Pancreas (tissue), 10 donors: ENCODE measurements at places on chromosomes 3 and 15. TPM values are rescaled to one million over a fixed set of nuclear protein-coding genes. Genes with fewer than 3 reads are reported as not detected.

GRCh38 chr3:193772422-193772763, 179.4 kb downstream of the OPA1 start:
- H3K27me3 ChIP-seq = no peaks in the 10 kb centered on the region
- no peaks in the 10 kb centered on the region for H3K4me1 ChIP-seq
- no peak overlapping the region for H3K27ac ChIP-seq
- DNase-seq = no peak
- no peak overlapping the region for H3K4me3 ChIP-seq
- H3K36me3 ChIP-seq = no peaks in the 10 kb centered on the region

DNA sequence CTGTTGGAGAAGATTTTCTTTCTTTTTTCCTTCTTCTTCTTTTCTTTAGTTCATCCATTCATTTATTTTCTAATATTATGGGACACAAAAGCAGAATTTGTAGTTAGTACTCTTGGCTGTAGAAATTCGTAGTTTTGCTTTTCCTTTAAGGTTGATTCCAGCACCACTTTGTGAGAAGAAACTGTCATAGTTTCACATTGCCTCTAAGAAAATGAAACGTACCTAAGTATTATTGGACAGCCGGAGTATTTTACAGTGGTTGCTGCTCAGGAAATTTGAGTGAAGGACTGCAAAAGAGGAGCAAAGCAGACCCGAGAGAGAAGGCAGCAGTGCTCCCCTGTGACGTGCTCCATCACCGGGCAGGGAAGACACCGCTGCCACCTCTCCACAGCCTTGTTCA, 48.1 kb downstream of the PLCL2 start:
- H3K36me3 ChIP-seq = no peaks in the 10 kb centered on the region
- H3K4me3 ChIP-seq = no peak overlapping the region
- H3K27ac ChIP-seq = no peak overlapping the region
- peaks cover 18% of the 10 kb centered on the region for H3K4me1 ChIP-seq

GRCh38 chr15:61915640-61916039, 144.6 kb downstream of the VPS13C start:
- DNase-seq = no peak
- H3K4me1 ChIP-seq = no peaks in the 10 kb centered on the region
- H3K27ac ChIP-seq = no peak overlapping the region
- H3K36me3 ChIP-seq = peaks cover 5% of the 10 kb centered on the region

DNA sequence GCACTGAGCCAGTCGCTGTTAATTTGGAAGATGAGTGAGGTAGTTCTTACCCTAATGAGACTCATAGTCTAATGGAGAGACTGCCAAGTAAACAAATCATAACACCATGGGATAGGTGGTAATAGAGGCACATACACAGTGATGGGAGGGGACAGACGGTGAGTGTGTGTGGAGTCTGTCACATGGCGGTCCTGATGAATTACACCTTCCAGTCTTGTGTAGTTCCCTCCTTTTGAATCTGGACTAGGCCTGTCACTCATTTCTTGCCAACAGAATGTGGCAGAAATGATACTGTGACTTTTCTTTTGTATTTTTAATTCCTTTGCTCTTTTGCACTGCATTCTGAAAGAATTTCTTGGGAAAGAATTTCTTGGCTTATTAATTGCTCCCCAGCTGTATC, 78.1 kb downstream of the NR1D2 start:
- H3K27me3 ChIP-seq = no peaks in the 10 kb centered on the region
- H3K36me3 ChIP-seq = no peaks in the 10 kb centered on the region
- no peak for DNase-seq
- no peaks in the 10 kb centered on the region for H3K4me1 ChIP-seq
- no peak overlapping the region for H3K4me3 ChIP-seq

DNA sequence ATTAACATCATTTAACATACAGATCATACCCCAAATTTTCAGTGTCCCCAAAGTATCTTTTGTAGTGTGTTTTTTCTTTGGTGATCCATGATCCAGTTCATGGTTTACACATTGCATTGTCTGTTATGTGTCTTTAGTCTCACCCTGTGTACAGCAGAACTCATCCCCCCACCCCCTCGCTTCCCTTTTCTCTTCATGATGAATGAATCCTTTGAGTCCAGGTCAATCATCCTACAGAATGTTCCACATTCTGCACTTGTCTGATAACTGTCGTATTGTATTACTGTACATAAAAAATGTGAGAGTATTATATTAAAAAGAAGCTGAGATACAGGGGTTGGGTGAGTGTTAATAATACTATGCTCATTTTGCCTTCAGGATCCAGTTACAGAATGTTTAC, 14.6 kb upstream of the NIT2 start:
- H3K27me3 ChIP-seq = no peaks in the 10 kb centered on the region
- no peak for DNase-seq
- no peaks in the 10 kb centered on the region for H3K36me3 ChIP-seq
- H3K4me3 ChIP-seq = no peak overlapping the region
- no peaks in the 10 kb centered on the region for H3K4me1 ChIP-seq

- H3K27ac ChIP-seq = no peak overlapping the region
- DNase-seq = no peak
- H3K4me1 ChIP-seq = peaks cover 5% of the 10 kb centered on the region
These were observed 94.6 kb upstream of the SNTN start for GRCh38 chr3:63557912-63558311.

Gene IL17RE
- total RNA-seq = 11.7 TPM

Gene HES1
- 15.7 TPM for total RNA-seq

Gene APPL1
- 35.7 TPM for total RNA-seq

Gene VEPH1
- 13.4 TPM for total RNA-seq
